Tibial artery (tissue), 4 donors: ENCODE measurements at places on chromosomes 2 and 18.

GRCh38 chr2:239727182-239727775 is 297.9 kb downstream of the NDUFA10 start:
- H3K27ac ChIP-seq: no peak overlapping the region
- DNase-seq: peak; percentile 18
- peaks cover 4% of the 10 kb centered on the region for H3K27me3 ChIP-seq
- no peaks in the 10 kb centered on the region for H3K4me1 ChIP-seq

- no peak for DNase-seq
- H3K36me3 ChIP-seq: no peaks in the 10 kb centered on the region
- H3K4me1 ChIP-seq: no peaks in the 10 kb centered on the region
- H3K27ac ChIP-seq: no peak overlapping the region
- no peak overlapping the region for H3K4me3 ChIP-seq
- peaks cover 4% of the 10 kb centered on the region for H3K27me3 ChIP-seq
These were observed 41.5 kb upstream of the PUM2 start for GRCh38 chr2:20391951-20392699.

GRCh38 chr18:23838801-23839366 is 149.6 kb downstream of the LAMA3 start:
- no peaks in the 10 kb centered on the region for H3K27me3 ChIP-seq
- H3K36me3 ChIP-seq: peaks cover 5% of the 10 kb centered on the region
- peaks cover 26% of the 10 kb centered on the region for H3K4me1 ChIP-seq
- no peak overlapping the region for H3K4me3 ChIP-seq

GRCh38 chr2:110802208-110802932 is 70.0 kb downstream of the ACOXL start:
- H3K36me3 ChIP-seq: no peaks in the 10 kb centered on the region
- no peak overlapping the region for H3K27ac ChIP-seq
- no peaks in the 10 kb centered on the region for H3K4me1 ChIP-seq
